ENCODE measurements at places on chromosomes 1 and 21. TPM values are rescaled to one million over a fixed set of nuclear protein-coding genes. Genes with fewer than 3 reads are reported as not detected.

- no peak for DNase-seq
Measured at GRCh38 chr1:184025242-184025675, 12.3 kb downstream of the COLGALT2 start.

DNA sequence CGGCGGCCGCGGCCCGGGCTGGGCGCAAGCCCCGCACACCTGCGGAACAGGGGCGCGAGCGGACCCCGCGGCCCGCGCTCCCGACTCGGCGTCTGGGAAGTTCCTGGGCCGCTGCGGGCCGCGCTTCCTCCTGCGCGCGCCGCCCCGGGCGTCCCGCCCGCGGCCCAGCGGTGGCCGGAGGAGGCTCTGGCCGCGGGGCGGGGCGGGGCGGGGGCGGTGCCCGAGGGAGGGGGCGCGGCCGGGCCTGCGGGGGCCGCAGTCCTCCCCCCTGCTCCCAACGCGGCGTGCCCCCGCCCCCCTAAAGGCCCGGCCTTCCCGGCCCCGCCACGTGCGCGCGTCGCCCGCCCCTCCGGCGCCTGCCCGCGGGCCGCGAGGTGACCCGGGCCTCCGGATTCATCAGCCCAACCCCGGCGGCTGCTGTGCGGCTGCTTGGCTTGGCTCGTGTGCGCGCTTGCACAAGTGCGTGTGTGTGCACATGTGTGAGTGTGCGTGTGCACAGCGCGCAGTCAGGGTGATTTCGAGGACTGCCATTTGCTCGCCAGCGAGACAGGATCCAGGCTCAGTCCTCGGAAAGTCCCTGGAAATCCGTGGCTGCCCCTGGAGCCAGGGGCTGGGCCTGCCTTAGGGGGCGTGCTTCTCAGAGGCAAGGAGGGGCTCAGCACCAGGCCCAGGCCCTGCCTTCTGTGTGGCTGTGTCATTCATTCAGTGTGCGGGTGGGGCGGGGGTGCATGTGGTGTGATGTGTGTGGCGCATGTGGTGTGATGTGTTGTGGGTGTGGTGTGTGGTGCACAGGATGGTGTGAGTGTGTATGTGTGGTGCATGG lies at the start of gene C2CD2:
Gene C2CD2 (minus strand): TSS at position 188 of the 823 bp plus-strand sequence. CDS start 370 bp downstream, outside the sequence.
- peak; percentile 50 for DNase-seq

DNA sequence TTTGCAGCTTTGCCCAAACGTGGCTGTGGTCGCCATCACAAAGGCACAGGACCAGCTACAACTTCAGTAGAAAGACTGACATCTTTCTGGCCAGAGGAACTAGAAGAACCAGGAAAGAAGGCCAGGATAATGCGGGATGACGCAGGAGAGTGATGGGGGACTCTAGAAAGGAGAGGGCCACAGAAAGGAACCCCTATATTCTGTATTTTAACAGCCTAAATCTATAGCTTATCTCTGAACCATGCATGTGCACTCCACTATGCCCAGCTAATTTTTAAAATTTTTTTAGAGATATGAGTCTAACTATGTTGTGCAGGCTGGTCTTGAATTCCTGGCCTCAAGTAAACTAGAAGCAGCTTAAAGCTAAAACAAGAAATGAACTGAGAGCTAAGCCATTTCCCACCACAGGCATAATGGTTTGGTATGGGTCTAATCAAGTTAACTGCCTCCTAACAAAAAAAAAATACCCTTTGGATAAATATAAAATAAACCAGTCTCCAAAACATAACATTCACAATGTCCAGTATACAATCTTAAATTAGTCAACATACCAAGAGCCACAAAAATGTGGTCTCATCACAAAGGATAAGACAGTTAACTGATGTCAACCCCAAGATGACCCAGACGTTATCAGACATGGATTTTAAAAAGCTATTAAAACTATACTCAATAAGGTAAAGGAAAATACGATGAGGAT lies 18.0 kb downstream of the LTN1 start:
- no peak for DNase-seq

- no peak for DNase-seq
Measured at GRCh38 chr1:165152727-165153126, 203.8 kb downstream of the LMX1A start.

DNA sequence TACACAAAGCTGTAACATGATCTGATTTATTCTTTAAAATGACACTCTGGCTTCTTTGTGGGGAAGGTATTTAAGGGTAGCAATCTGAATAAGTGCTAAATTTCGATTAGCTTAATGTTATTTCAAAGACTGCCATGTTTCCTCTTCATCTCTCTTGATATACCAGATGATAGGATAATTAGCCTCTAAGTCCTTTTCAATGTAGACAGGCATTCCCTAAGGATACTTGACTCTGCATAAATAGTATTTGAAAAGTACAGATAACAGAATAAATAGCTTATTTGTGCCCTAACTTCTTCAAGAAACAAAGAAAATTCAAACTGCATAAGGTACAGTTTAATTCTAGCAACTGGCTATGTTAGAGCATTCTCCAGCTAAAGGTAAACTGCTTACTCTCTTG lies 46.2 kb downstream of the ARHGAP29 start:
- no peak for DNase-seq

GRCh38 chr1:87950369-87950768 lies 621.7 kb downstream of the LMO4 start:
- no peak for DNase-seq

GRCh38 chr1:44031252-44032169 lies at the start of gene SLC6A9:
TSS of gene SLC6A9 (minus strand) at chr1:44031462. CDS start at chr1:44024277, 7,185 bp downstream.
- peak; percentile 90 for DNase-seq

DNA sequence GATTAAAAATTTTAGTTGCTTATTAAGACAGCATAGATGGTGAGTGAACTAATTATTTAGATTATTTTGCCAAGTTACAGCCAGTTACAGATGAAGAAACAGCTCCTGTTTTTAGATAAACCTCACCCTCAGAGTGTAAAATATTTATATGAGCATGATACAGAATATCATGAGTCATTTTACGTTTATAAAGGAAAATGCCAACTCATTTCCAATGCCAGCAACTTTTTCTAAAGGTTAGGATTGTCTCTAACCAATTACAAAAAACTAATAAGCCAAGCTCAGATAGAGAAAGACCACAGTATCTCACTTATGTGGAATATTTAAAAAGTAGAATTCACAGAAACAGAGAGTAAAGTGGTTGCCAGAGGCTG lies 590.1 kb downstream of the LTN1 start:
- DNase-seq = no peak

RCAN3 gene
- total RNA-seq = 15.0 TPM

- no peak for DNase-seq
Measured at GRCh38 chr1:54800041-54800898, 853 bp downstream of the TTC22 start.

RAB3B gene
- 0.13 TPM for total RNA-seq

LCE1F gene
- total RNA-seq = not detected

CLDN19 gene
- total RNA-seq = not detected

GRCh38 chr1:179087665-179088064 lies 5.8 kb downstream of the TOR3A start:
- DNase-seq = no peak

FCN3 gene
- 660 TPM for total RNA-seq

DNA sequence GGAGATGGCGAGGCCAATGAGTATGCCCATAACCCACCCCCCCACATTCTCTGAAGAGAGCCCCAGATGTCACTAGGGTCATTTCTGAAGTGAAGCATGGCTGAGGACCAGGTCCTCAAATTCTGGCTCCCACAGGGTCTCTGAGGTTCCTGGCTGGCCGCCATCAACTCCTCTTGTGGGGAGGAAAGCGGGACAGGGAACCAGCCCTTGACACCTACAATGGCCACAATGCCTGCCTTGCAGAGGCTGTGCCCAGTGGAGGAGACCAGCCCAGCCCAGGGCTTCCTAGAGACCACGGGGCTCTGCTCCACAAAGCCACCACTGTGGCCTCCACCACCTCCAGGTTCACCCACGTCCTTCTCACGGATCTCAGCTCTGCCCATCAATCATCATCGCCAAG lies 120.1 kb upstream of the ARHGEF16 start:
- no peak for DNase-seq
